ENCODE measurements at places on chromosomes 13 and 19. TPM values are rescaled to one million over a fixed set of nuclear protein-coding genes. Genes with fewer than 3 reads are reported as not detected.
A peak's percentile ranks its signal among the peaks of the same experiment; 100 is the strongest.

GRCh38 chr19:3224346-3225168 is at the start of gene CELF5:
TSS of gene CELF5 (plus strand) at chr19:3224661. CDS start at chr19:3224740, 79 bp downstream.
- peak; percentile 19 for DNase-seq

DNA sequence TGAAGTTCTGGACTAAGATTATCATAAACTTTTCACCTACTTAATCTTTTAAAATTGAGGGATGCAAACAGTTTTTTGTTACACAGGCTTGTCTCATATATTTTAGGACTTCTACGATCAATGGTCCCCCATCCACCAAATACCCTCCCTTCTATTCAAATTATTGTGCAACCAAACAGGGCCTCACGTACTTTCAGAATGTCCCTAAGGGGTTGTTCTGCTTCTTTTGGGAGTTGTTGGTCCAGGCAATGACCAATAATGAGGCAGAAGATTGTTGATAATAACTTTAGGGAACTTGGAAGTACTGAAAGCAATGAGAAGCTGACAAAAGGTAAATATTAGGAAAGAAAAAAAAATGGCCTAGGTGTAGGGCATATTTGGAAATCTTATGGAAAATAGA is 2.9 kb downstream of the DNAJC15 start:
- no peak for DNase-seq

GRCh38 chr13:47502166-47502565 is 498.9 kb downstream of the SUCLA2 start:
- no peak for DNase-seq

DNA sequence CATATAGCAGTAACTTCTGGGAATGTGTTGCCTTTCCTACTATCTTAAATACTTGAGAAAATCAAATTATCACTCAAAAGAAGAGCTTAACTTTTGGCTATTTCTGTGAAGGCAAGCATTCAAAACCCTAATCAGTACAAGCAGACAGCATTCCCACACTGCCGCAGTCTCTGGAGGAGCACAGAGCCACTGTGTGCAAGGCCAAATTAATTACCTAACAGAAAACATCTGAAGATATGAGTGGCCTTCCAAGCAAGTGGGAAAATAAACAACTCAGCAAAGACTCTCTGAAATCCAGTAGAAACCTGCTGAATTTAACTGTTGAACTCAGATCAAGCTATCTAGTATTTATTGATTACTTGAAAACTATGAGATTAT is 68.2 kb downstream of the COL4A1 start:
- DNase-seq, result no peak

GRCh38 chr13:85286081-85286480 is 513.1 kb downstream of the SLITRK6 start:
- DNase-seq, result no peak

DNA sequence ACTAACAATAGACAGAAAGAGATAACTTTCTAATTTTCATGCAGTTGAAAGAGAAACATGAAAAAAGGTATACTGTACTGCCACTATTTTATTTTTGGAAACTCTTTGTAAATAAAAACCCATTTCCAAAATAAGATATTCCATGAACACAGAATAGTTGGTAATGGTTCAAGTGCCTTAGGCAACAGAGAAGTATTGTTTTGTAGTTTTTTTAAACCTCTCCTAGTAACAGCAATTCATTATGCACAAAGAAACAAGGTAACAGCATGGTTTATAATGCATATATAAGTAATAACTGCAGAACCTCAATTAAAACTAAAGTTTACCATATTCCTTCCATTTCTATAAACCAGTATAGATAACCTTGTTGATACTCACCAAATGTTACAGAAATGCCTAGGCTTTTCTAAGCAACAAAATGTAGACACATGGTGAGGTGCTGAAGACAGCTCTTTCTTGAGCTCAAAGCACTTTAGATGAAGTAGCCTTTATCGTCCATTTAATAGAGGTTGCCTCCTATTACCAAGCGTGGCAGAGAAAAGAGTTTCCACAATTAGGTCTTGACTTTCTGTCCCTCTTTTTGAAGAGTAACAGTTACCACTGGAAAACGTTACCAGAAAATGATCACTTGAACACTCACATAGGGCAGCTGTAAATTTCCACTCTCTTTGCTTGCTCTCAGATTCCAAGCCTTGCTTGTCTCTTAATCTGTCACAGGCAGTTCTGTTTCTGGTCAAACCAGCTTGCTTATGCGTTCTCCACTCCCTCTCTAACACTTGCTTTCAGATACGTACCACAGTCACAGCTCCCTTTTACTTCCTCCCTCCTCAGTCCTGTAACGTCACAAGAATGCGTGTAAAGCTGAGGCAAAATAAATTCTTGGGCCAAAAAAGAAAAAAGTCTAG is 42.9 kb downstream of the CAB39L start:
- no peak for DNase-seq

GRCh38 chr19:41363371-41363752 is 587 bp downstream of the B9D2 start:
- DNase-seq, result no peak

The CYSLTR2 gene
- total RNA-seq, result 0.75 TPM

The CGB1 gene
- not detected for total RNA-seq

The PTGIR gene
- 217 TPM for total RNA-seq

- DNase-seq, result no peak
These were observed 103.8 kb downstream of the KL start for GRCh38 chr13:33119856-33120543.

DNA sequence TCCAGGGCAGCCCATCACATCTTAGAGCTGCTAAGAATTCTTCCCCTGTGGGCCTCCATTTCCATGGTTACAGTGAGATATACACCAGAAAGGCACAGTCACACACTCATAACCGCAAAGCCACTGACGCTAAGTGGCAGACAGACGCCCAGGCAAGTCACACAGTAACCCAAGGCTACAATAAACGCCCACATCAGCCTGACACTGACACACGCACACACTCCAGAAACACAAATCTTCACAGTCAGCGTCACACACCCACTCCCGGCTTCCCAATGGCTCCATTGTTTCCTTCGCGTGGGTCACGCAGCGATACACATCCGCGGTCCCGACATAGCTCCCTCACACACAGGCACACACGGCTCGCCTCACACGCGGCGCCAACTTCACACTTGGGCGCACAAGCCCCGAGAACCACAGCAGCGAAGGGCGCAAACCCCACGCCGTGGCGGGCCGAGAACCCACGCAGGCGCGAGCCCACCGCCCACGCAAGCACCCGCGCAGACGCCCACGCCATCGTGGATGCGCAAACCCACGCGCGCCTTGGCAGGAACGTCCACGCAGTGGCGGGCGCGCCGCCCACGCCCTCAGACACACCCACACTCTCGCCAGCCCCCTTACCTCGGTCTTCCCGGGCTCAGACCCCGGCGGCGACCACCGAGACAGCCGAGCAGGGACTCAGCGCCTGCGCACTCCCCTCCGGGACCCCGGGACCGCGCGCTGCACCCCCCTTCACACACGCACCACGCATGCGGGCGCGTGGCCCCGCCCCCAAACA is at the start of gene ZNF667:
TSS of gene ZNF667 (minus strand) at position 695 of the 778 bp plus-strand sequence. CDS start 14,975 bp downstream, outside the sequence.
- DNase-seq, result no peak

DNA sequence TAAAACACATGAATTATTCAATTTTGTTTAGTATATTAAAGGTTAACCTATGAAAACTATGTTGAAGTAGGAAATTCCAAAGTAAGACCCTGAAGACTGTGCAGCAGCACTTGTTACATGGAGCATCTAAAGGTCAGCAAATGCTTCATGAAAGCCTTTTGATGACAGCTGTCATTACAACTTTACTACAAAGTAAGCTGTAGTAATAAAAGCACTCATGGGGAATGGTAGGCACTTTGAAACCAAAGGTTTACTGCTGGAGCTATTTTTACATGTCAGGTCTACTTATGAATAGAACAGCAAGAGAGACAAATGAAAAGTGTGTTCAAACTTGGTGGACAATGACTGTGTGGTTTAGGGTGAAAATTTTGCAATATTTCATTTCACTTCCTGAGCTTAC is 672.5 kb upstream of the PCDH20 start:
- DNase-seq, result no peak

DNA sequence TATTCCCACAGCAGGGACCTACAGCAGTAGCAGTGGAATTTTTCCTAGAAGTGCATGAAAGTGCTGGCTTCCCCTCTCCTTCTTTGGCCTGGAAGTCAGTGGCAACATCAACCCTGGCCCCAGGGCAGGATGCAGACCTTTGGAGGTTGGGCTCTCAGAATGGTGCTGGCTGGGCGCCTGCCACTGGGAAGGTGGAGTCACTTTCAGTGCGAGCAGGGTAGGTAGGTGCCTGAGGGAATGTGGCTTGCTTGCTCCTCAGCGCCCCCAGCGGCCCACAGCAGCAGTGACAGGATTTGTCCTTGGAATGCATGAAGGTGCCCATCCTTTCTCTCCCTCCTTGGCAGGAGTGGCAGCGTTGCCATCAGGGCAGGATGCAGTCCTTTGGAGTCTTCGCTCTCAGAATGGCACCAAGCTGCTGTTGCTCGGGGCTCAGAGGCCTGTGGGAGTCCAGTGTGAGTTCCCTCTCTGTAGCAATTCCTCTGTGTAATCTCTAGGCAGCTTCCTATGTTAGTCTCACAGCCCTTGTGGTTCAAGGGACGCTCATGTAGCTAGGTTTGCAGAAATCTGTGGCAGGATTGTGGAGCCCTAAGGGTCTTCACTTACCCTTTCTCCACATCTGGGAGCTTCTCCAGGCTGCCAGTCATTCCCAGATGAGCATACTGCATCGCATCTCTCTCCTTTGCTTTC is 354.4 kb upstream of the DACH1 start:
- no peak for DNase-seq

DNA sequence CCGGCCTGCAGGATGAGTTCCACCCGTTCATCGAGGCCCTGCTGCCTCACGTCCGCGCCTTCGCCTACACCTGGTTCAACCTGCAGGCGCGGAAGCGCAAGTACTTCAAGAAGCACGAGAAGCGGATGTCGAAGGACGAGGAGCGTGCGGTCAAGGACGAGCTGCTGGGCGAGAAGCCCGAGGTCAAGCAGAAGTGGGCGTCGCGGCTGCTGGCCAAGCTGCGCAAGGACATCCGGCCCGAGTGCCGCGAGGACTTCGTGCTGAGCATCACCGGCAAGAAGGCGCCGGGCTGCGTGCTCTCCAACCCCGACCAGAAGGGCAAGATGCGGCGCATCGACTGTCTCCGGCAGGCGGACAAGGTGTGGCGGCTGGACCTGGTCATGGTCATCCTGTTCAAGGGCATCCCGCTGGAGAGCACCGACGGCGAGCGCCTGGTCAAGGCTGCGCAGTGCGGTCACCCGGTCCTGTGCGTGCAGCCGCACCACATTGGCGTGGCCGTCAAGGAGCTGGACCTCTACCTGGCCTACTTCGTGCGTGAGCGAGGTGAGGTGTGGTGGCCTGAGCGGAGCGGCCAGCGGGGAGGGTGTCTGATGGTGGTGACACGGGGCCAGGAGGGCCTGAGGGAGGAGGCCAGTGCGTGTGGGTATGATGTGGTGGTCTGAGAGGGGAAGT is 15.5 kb downstream of the NFIC start:
- no peak for DNase-seq

GRCh38 chr13:34307607-34308006 is 489.7 kb downstream of the RFC3 start:
- no peak for DNase-seq

DNA sequence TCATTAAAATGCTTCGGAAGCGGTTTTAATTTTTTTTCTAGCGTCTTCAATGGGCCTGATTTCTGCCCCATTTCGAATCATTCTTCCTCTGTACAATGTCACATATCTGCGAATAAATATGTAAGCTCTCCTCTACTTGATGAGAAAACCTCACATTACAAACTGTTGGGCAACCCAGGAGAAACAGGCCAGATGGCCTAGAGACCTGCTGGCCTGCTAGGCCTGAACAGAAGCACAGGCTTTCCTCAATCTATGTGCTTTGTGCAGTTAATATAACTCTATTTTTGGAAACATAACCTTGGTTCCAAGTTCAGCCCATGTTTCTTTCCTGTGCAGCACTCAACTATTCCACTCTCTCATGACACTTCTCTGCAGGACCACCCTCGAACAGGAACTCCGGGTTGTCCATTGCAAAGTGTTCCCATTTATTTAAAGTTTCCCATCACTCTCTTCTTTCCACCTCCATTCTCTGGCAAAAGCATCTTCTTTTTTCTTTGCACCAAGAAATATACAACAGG is 42.0 kb downstream of the DCLK1 start:
- no peak for DNase-seq

GRCh38 chr13:113561417-113562084 is 23.0 kb upstream of the TFDP1 start:
- DNase-seq, result no peak

DNA sequence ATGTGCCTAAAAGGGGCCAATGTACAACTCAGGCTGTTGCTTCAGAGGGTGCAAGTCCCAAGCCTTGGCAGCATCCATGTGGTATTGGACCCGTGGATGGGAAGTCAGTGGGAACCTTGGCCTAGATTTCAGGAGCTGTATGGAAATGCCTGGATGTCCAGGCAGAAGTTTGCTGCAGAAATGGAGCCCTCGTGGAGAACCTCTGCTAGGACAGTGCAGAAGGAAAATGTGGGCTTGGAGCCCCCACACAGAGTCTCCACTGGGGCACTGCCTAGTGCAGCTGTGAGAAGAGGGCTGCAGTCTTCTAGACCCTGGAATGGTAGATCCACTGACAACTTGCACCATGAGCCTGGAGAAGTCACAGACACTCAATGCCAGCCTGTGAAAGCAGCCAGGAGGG is 28.5 kb downstream of the GPC5 start:
- no peak for DNase-seq

- no peak for DNase-seq
These were observed 64.4 kb downstream of the B3GLCT start for GRCh38 chr13:31264151-31264550.

The ZSCAN18 gene
- total RNA-seq, result 2.0 TPM

The SPRED3 gene
- total RNA-seq, result 2.6 TPM

DNA sequence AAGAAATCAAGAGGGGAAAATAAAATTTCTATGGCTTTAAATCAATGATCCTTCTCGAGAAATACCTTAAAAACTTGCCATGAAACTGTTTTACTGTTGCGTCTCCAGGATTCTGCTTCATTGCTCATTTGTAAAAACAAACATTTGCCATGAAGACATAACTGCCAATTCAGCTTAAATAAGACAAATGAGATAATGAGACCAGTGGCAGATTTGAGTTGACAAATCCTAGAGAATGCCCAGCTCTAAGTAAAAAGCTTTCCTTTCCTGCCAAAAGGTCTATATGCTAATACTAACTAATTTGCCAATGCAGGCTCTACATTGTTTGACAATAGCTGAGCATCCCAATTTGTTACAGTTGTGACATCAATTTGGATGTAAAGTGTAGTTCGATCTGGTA is 400.5 kb upstream of the PCDH9 start:
- no peak for DNase-seq

- no peak for DNase-seq
These were observed 153.5 kb downstream of the LMO7 start for GRCh38 chr13:75789451-75790197.

All from activated T-helper 1 cell treated with anti-CD3 and anti-CD28 coated beads, Interleukin-12 subunit alpha, Interleukin-12 subunit beta, Interleukin-2, Interleukin-4 antibody, amounts not matched to agents 30 ng/mL and 10 ng/mL and 1 ng/mL, durations not matched to agents 14 hours and 24 hours and 36 hours (primary cell).